ENCODE measurements at places on chromosomes 7 and 10. TPM values are rescaled to one million over a fixed set of nuclear protein-coding genes. Genes with fewer than 3 reads are reported as not detected.

The ELFN1 gene
- total RNA-seq, result 0.55 TPM

DNA sequence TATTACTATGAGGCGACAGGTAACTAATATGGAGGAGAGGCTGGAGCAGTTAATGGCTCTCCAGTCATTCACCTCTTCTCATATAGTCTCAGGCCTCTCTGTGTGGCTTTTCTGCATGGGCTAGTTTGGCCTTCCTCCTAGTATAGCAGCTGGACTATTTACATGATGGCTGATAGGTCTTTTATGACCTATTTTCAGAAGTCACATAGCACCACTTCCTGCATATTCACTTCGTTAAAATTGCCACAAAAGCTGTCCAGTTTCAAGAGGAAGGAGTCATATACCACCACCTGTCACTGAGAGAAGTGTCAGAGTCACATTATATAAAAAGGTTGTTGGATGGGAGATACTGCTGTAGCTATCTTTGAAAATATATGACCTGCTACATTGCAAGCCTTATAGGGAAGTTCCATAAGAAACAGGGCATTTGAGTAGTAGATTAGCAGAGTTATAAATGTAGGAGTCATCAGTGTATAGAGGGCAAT, 8.0 kb upstream of the DMTF1 start:
- no peak for DNase-seq

DNA sequence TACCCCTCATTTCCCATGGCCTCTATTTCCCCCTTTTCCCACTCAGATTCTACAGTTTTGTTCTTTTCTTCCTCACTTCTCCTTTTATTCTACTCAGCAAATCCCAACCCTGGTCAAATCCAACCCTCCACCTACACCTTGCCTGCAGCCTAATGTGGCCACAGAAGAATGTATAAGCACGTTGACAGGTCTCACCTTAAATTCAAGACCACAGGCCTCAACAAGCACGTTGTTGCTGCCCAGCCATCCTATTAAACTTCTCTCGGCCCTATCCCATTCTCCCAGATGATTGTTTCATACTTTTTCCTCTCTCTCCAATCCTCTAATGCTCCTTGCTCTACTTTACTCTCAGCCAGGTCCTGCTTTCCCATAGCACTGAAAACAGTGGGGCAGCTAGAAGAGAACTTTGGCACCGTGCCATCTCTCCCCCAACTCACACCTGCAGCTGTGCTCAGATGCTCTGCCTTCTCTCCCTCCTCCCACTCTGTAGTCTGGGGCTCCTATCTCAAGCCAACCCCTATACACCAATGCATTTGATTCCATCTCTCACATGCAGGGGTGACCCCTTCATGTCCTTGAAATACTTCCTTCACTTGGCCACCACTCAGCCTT, 6.8 kb upstream of the EIF3A start:
- peak; percentile 48 for DNase-seq

DNA sequence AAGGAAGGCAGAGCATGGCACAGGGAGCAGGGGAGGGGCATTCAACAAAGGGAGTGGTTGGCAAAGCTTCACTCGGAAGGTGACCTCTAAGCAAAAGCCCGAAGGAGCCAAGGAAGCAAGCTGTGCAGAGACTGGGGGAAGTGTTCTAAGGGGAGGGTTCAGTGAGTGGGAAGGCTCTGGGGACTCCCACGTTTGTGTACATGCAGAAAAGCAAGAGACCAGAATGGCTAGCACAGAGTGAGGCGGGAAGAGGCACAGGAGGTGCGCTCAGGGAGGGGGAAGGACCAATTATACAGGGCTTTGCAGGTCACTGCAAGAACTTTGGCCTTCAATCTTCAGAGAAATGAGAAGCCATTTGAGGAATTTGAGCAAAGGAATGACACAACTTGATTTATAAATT, 7.4 kb downstream of the ARHGAP21 start:
- DNase-seq, result no peak

DNA sequence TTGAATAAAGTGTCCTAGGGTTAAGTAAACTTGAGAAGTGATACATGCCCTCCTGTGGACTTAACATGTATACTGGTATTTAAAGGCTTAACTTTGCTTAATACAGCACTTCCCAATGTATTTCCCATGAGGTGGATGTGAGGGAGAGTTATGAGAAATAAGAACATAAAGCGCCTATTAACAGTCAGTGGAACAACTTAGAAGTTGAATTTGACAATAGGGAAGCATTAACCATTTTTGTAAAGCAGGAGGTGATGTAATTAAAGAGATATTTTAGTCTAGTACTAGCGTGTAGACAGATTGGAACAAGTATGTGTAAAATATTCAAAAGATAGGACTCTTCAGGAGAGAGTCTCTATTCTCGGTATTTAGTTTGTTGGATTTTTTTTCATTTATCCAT, 322.4 kb downstream of the GPR158 start:
- no peak for DNase-seq

The FFAR4 gene
- 0.36 TPM for total RNA-seq

DNA sequence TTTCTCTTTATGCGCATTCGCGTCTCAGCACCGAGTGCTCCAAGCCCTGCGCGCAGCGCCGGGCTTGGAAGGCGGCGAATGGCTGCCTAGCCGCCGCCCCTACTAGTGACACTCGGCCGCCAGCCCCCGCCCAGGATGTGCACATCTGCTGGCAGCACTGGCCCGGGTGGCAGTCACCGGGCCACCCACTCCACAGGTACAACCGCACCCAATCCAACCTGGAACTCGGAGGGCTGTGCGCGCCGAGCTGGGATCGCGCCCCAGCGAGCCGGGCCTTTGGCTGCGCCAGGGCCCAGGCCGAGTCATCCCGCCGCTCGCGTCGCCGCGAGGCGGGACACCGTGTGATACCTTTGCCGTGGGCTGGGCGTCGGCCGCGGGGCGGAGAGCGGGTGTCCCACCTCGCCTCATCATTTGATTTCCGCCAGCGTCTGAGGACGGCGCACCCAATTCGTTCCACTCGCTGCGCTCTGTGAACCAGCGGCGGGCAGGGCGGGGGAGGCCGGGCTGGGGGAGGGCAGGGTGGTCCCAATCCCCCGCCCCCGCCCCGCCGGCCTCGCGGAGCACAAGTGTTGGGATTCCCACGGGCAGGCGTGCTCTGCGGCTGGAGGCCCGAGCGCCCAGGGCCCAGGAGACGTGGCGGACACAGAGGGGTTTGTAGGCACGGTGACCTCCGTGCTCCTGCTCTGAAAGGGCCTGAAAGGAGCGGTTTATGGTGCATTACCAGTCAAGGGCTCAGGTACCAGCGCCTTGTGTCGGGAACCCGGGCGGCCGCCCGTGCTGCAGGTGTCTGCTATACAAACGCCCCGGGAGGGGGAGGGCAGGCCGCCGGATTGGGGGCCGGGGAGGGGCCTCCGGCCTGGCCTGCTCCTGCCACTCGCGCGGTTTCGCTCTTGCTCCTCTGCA, 17.8 kb upstream of the PTF1A start:
- no peak for DNase-seq

The SLK gene
- 73.1 TPM for total RNA-seq

The ARHGAP21 gene
- total RNA-seq, result 57.8 TPM

The AOC1 gene
- not detected for total RNA-seq

GRCh38 chr7:14954035-14954434, 51.5 kb upstream of the DGKB start:
- no peak for DNase-seq

- DNase-seq, result peak; percentile 55
These were observed 103.0 kb downstream of the TCF7L2 start for GRCh38 chr10:113053091-113053490.

DNA sequence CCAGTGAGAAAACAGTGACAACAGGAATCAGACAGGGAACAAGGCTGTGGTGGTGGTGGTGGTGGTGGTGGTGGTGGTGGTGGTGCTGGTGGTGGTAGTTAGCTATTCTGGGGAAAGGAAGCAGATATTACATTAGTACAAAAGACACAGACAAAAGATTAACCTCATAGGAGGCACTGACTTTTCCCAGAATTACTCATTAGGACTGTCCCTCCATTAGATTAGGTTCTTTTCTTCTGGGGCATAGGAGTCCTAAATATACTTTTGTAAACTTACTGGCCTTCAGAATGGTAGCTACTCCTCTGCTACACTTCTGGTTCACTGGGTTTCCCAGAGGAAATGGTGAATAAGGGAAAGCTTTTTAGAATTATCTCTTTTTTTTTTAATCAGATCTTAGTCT, 156.6 kb upstream of the SEMA3D start:
- DNase-seq, result no peak

The CALCR gene
- total RNA-seq, result not detected

The VAX1 gene
- total RNA-seq, result not detected

DNA sequence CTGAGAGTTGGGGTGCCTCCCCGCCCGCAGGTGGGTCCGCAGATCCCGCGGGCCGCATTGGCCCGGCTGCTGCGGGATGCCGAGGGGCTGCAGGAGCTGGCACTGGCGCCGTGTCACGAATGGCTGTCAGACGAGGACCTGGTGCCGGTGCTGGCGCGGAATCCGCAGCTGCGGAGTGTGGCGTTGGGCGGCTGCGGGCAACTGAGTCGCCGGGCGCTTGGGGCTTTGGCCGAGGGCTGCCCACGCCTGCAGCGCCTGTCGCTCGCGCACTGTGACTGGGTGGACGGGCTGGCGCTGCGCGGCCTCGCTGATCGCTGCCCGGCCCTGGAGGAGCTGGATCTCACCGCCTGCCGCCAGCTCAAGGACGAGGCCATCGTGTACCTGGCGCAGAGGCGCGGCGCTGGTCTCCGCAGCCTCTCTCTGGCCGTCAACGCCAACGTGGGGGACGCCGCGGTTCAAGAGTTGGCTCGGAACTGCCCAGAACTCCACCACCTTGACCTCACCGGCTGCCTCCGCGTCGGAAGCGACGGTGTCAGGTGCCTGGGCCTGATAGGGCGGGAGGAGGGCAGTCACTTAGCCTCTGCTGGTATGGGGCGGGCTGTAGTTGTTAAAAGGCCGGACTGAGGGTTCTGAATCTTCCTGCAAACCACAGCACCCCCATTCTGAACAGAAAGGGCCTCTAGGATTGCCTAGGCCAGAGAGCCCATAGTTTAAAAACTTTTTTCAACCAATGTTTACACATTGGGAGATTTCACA, 1.3 kb downstream of the FBXL15 start:
- DNase-seq, result peak; percentile 73

DNA sequence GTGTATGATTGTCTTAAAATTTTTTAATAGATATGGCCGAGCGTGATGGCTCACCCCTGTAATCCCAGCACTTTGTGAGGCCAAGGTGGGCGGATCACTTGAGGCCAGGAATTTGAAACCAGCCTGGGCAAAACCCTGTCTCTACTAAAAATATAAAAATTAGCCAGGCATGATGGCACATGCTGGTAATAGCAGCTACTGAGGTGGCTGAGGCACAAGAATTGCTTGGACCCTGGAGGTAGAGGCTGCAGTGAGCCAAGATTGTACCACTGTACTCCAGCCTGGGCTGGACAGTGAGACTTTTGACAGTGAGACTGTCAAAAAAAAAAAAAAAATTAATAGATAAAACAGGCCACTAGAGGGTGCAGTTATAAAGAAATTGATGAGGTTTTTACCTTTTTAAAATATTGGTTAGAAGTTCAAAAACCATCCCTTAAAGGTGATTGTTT, 20.5 kb downstream of the NOM1 start:
- DNase-seq, result no peak

Data from sigmoid colon (tissue), 7 donors.